ENCODE measurements at places on chromosomes 2 and 18.

DNA sequence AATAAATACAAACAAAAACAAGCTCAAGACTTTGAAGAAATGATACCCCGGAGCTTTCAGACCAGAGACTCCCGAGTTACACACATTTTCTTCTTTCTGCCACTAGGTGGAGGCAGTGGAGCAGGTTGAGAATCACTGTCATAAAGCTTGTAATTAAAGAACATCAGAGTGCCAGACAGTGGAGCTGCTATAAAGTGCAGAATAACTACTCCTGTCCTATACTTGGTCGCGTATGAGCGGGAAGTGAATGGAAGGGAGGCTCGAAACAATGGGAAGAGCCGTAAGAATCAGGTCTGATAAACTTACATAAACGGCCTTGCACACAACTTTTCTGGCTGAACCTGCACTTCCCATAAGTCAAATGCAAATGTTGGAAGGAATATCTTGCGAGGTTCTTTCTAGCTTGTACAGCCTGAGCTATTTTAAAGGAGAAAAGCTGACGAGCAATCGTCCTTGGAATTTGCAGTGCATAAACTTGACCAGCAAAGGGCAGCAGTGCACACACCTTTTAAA, 189.0 kb downstream of the RPIA start:
- DNase-seq: no peak

DNA sequence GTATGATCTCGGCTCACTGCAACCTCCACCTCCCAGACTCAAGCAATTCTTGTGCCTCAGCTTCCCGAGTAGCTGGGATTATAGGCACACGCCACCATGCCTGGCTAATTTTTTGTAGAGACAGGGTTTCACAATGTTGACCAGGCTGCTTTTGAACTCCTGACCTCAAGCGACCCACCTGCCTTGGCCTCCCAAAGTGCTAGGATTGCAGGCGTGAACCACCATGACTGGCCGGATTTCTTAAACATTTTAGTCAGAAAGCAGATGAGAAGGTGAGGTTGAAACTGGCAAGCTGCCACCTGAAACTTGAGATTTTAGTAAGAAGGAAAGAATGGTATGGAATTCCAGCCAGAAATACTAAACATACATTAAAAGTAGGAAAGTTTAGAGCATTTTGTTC, 31.9 kb downstream of the KLHL23 start:
- DNase-seq: no peak

DNA sequence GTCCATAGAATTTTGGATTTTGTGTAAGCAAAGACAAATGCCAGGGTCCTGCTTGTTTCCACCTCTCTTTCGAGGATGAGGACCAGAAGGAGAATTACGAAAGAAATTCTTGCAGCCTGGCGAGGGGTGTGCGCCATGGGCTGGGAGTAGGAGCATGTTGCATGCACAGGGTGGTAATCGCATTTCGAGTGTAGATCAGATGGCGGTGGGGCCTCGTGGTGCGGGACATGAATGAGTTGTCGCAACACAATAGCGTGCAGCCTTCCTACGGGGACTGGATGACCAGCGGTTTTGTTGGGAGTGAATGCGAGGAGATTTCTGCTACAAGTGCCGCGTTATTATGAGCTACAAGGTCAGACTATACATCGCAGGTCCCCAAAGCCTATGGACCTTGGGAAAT, 4.2 kb upstream of the EN1 start:
- no peak for DNase-seq

DNA sequence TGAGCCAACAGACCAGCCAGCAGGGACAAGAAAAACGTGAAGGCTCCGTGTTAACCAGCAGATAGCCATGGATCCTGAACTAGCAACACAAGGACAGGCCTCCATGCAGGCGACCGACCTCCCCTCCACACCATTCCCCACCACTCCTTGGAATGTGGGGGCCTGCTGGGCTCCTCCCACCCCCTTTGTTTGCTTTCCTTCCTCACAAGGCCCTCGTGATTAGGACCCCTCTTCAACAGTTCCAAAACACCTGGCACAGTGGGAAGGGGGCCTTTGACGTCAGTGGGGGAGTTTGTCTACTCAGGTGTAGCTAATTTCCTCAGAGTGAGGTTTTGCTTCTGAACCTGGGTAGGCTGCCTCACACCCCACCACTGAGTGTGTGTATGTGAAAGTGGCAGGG, 37.8 kb downstream of the SLC14A2 start:
- DNase-seq: no peak

DNA sequence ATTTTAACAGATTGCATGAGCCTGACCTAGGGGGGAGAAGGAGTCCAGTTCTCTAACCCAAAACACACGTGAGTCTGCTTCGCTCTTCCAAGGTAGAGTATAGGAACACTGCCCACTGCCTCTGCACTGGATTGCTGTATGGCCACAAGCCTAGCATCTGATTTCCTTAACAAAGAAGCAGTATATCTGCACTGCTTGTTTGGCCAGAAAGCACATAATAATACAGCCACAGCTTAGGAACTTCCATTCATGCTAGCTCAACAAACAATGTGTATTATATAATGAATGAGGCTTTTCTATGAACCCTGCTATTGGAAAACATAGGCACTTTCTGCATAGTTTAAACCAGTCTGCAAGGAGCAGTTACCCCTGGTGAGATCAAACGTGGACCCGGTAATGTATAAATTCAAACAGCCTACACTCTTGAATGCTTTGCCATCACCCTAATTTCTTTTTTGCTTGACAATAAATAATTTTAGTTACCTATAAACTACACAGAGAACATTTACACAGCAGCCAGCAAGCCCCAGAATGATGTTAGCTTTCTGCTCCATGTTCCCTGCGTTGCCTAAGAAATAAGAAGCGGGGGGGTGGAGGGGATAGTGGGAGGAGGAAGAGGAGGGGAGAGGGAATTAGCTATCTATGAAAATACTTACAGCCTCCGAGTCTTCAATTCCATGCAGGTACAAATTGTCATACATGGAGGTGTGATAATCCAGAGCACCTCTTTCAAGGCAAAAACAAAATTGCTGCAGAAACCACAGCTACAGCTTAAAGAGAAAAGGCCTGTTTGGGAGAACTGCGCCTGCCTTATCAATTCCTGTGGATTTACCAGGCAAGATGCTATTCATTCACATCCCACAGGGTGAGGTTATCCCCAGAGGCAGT, 125.6 kb downstream of the CACNB4 start:
- DNase-seq: no peak

- DNase-seq: no peak
Measured at GRCh38 chr2:10521356-10522169, 73.4 kb upstream of the ODC1 start.

DNA sequence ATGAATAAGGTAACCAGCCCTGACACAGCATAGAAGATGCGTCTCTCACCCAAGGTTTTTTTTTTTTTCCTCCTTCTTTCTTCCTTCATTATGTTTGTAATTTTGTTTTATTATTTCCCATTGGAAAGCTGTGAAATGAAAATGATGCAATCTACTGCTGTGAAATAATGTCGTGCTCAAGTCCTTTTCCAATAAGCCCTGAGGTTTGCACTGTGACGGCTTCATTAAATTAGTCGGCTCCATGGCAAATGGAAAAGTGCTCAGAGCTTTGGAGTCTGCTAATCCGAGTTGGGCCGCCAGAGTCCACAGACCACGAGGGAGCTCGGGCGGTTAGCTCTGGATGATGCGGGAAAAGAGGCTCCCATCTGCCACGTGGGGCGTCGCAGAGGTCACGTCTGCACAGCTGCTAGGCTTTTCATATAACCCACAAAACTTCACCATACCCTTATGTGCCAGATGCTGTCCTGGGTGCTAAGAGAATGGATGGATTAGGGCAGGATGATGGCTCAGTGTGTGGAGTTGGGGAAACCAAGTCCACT, 92.3 kb upstream of the CAPN13 start:
- DNase-seq: no peak

DNA sequence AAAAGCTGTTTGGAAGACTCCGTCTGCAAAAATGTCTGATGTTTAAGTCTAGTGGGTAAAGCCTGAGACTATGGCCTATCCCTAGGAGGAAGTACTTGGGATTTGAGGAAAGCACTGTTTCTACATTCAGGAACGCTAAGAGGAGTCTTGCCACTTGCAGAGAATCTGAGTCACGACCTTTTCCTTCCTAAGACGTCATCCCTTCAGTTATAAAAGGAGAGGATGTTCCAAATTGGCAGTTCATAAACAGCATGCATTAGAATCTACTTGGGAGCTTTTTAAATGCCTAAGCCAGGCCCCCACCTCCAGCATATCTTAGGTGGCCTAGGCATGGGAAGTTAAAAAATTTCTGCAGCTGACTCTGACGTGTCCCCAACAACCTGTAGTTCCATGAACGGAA, 125.9 kb downstream of the TTC32 start:
- peak; percentile 64 for DNase-seq

DNA sequence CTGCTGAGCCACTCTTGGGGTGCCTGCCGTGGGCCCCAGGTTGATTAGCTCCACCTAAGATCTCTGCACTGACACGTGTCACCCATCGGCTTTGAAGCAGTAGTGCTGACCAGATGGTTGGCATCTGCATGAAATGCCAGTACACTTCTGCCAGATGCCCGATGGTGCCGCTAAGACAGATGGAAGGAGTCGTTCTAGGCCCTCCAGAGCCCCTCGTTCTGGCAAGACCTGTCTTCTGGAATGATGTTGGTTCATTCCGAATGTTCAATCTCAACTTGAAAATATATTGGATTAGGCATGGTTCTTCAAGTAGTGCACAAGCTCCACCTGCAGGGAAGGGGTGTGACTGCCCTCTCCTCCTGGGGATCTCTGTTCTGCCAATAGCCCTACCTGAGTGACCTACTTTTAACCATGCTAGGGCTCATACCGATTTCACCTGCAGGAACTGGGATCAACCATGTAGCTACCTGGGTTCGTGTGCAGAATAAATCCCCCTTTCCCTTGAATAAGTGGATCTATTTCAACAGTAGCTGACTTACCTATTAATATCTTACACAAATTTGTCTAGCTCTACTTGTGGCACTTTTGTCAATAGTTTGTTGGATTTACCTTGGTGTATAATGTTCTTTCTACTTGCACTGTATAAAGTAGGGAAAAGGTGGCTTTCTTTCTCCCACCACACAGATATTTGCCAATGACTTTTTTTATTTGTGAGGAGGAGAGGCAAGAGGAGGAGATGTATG, 342.6 kb downstream of the CTNNA2 start:
- DNase-seq: no peak

GRCh38 chr18:46736135-46736534, 20.7 kb downstream of the ST8SIA5 start:
- DNase-seq: no peak

DNA sequence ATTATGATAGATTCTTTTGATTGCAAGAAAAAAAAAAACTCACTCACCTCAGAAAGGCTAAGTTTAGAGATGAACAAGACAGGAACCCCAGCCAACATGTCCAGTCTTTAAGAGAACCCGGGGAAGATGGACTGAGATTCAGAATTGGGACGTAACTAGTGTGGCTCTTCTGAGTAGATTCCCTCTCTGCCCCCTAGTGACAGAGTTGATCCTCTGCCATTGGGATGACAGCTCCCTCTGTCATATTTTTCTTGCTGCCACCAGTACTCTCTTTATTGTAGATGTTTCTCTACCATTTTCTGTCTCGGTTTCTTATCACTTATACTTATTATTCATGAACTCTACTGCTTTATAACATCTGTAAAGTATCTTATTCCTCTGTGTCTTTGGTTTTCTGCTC, 77.7 kb downstream of the GULP1 start:
- no peak for DNase-seq

DNA sequence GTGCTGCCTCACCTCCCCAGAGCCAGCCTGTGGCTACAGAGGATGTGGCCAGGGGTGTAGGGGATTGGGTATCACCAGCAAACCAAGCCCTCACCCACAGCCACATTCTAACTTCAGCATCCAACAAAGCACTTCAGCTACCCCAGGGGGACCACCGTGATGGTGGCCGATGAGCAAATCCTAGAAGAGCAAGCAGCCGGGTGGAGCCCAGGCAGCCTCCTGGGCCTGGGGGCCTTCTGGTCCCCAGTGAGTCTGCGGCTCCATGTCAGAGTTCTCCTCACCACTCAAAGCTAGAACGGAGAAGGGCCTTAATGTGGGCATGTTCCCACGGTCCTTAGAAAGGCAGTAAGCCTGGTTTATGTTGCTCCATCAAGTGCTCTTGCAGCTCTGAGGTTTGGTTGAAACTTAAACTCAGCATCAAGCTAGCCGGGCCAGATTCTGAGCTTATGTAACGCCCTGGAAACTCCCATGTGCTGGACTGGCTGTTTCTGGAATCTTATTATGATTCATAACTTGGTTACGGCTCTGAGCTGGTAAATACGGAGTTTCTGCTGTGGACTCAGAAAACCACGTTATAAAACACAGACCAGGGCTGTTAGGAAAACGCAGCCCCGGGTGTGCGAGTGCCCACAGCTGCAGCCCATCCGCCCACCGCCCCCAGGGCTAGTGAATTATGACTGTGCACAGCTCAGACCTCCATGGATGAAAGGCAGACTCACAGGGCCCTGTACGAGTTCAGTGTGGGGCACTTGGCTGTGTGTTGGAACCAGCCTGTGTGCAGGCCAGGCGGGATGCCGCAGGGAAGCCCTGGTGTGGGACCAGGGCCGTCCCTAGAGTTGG, 99.8 kb downstream of the SEPTIN10 start:
- DNase-seq: peak; percentile 86

DNA sequence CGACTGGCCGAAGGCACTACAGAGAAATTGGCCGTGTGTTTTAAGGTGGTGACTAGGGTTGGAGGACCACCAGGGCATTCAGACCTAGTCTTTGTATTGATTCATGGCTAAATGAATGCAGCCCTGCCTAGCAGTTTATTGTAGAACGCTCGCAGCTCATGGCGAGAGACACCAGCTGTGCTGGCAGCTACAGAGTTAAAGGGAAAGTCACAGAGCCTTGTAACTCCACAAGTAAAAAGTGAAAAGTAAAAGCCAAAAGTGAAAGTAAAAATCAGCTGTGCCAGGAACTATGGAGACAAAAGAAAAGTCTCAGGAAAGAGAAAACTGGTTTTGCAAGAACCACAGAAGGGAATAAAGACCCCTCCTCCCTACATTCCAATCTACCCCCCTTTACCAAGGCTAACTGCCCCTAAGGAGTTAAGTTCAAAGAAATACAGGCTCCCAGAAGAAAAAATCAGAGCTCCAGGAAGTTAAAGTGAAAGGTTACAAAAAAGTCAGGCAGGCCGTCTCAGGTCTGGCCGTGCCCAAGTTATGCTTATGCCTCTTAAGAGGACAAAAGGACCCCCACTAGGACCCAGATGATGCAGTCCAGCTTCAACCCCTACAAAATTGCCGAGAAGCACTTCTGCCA, 46.4 kb upstream of the SELENOI start:
- DNase-seq: no peak

- no peak for DNase-seq
Measured at GRCh38 chr2:133085646-133086045, 415.6 kb upstream of the LYPD1 start.
